ENCODE measurements at places on chromosomes 6 and 20.

DNA sequence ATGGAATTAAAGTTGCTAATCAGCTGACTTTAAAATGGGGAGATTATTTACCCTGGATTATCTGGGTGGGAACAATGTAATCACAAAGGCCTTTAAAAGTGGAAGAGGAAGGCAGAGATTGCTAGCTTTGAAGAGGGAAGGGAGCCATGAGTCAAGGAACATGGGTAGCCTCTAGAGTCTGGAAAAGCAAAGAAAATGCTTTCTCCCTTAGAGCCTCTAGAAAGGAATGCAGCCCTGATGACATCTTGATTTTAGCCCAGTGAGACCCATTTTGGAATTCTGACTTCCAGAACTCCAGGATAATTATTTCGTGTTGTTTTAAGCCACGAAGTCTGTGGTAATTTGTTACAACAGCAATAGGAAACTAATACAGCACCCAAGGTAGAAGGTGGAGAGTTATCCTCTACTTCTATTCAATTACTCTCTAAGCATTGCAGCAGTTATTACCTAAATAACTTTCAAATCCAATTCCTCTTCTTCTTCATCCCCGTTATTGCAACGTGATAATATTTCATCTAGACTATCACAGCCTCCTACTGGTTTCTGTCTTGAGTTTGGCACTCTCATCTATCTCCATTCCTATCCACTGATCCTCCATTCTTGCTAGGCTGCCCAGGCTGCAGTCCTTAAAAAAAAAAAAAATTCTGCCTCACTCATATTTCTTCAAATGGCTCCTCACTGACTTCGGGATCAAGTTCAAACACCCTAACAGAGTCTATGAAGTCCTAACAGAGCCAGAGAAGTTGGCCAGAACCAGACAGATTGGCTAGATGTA, 224.3 kb downstream of the BTBD9 start:
- no peak for DNase-seq

DNA sequence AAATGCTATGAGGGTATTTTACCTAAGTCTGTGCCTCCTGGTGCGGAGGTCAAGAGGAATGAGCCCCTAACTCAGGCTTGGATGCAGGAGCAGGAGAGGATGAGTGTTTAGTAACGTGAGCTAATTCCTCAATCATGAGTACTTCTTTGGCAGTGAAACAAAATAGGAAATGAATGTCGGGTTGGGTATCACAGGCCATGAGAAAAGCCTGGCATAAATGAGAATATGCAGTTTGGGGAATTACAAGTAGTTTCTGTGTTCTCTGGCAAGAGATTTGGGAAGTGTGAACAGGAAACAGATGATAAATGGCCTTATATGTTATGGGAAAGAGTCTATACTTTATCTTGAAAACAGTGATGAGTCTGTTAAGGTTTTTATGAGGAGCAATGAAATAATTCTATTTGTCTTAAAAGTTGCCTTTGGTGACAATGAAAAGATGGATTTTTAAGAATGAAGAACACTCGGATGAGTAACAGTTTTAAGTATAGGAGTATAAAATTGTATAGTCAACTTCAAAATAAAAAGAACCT, 59.0 kb upstream of the RNF146 start:
- no peak for DNase-seq

- DNase-seq = no peak
These were observed 7.7 kb upstream of the C20orf203 start for GRCh38 chr20:32681175-32682084.

DNA sequence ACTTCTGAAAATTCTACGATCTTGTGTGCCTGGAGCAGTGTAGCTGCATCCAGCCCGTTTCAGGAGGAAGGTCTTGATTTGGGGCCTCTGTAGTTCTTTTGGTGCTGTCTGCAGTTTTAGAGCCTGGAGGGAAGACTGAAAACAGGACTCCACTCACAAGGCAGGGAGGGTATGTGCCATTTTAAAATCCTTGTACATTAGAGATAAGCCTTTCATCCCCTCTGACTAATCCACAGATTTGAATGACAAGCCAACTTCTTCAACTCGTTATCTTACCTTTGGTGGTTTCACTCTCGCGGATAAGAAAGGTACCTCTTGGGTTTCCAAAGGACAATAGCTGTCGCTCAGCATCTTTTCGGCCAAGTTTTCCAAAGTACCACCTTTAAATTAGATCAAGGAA, 98.0 kb upstream of the TRAF3IP2 start:
- DNase-seq = no peak

DNA sequence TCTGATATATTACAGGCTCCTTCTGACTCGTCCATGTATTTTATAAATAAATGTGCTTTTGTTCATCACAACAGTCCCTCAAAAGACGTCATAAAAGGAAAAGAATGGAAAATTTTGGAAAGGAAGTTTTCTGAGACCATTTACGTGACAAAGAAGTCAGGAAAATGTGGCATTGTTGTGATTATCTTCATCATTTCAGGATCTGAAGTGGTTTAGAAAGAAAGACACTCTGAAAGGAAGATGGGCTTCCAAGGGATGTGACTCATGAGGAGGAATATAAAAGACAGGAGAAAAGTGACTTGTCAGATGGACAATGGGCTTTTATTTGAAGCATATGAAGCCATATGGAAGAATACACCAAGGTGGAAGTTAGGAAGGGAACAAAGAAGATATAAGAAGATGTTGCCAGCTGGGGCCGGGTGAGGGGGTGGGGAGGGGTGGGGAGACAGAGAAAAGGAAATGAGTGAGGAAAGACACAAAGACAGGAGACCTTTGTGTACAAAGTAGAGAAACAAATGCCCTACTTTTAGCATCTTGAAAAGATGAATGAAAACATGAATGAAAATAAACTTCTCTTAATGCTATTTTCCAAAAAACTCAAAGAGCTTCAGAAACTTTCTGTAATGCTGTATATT, 190.3 kb upstream of the PREP start:
- no peak for DNase-seq

- no peak for DNase-seq
These were observed 51.8 kb downstream of the TSHZ2 start for GRCh38 chr20:53023732-53024520.

DNA sequence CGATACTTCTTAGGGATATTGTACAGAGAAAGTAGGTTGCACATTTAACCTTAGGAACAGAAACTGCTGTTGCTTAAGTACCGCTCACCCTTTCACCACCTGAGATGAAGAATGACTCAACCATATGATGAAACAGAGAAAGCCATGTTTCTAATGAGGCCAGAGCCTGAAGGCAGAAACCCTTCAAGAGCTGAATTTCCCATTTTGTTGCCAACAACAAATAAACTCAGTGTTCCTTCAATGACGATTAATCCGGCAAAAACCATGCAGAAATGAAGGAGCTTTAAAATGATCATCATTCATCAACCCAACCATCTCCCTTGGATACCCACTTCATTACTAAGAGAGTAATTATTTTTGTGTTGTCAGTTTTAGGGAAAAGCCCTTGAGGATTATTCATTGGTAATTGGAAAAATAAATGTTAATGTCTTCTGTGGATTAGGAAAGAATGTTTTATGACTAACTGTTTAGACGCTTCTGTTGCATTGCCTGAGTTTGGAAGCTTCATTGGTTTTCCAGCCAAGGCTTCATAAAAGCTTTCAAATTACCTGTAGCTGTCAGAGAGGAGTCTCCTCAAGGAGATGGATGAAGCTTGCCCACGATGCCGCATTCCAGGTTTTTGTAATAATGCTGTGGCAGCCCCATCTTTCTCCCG, 112.1 kb upstream of the IYD start:
- DNase-seq = no peak

DNA sequence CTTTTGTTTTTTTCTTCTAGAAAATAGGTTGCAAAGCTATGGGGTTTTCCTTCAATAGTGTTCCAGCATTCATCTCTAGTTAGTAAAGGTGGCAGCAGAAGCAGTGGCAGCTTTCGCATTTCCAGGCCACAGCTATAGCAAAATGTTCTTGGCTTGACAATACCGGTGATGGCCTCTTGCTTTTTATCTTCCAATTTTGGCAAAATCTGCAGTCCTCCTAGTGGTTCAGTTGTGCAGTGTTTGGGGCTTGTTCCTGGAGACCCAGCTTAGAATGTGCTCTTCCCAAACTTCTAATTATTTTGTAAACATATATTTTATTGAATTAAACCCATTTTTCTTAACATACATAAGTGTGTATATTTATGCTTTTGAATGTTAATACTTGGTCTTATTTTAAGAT, 370.6 kb upstream of the MAN1A1 start:
- no peak for DNase-seq
